ENCODE measurements at places on chromosomes 1 and 21.

DNA sequence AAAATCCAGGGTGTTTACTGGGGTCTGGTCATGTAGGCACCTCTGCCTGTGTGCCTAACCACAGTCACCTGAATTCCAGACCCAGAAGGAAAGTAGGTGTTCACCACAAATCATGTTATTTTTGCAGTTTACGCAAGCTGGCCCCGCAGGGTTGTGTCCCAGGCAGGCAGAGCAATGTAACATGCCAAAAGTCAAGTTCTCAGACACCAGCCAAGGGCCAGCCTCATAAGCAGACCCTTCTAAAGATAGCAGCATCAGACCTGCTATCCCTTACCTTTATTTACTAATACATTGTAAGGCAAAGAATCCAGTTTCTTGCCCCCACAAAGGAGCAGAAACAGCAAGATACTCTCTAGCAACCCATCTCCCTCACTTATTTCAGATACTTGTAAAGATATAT, 83.0 kb downstream of the GPR161 start:
- DNase-seq = no peak

- DNase-seq = no peak
These were observed 64.0 kb downstream of the SIK1 start for GRCh38 chr21:43362915-43363314.

DNA sequence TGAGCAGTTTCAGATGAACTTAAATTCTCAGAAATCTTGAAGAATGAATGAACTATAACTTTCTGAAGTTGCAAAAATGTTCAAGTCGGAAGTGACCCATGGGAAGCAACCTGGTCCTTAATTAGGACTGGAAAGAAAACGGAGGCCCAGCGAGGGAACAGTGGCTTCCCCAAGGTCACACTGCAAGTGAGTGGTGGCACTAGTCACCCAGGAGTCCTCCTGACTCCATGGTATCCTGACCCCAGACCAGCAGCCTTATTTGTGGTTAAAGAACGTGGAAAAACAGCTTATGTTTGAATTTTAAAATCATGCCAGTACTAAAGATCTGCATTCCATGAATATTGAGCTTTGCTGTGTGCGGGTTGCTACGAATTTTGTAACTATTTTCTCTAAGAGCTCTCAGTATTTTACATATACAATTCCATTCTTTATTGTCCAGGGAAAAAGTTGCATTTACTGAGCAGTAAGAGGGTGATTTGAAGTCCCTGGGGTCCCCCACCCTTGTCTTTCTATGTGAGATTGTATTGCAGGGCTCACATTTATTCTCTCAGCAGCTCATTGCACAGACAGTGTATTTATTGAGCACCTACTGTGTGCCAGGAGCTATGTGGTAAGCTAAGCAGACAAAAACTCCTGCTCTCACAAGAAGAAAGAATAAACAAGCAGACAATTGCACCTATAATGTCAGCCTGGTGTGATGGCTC, 61.6 kb upstream of the ATP5PO start:
- no peak for DNase-seq

- DNase-seq = no peak
These were observed 57.2 kb upstream of the SGIP1 start for GRCh38 chr1:66476774-66477173.

DNA sequence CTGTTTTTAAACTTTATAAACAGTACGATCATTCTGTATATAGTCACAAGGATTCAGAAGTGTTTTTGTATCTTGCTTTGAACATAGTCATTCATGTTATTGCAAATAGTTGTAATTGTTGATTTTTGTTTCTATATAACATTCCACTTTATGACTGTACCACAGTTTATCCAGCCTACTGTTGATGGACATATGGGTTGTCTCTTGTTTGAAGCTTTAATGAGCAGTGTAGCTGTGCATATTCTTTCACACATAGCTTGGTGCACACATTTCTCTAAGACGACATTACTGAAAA, 6.1 kb downstream of the CD101 start:
- no peak for DNase-seq

- no peak for DNase-seq
These were observed 61.7 kb downstream of the ELK4 start for GRCh38 chr1:205570173-205570501.

GRCh38 chr1:159121526-159121925, 45.0 kb upstream of the AIM2 start:
- DNase-seq = no peak

DNA sequence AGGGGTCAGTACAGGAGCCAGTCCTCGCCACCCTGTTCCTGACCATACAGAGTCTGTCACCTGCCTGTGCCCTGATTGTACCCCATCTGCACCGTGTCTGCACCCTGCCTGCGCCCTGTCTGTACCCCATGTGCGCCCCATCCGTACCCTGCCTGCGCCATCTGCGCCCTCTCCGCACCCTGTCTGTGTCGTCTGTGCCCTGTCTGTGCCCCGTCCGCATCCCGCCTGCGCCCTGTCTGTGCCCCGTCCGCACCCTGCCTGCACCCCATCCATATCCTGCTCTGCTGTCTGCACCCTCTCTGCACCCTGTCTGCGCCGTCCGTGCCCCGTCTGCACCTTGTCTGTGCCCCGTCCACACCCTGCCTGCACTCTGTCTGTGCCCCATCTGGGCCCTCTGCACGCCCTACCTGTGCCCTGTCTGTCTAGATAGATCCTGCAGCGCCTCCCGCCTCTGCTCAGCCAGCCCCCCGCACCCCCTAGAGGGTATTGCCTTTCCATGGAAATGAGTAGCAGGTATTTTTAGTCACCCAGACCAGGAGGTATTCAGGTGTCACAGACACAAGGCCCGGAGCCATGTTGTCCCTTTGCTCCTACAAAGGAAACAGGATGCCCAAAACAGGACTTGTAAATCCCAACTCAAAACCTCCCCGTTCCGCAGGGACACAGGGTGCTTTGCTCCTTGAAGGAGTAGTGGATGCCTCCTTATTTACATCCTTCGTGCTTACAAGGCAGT, 7.7 kb upstream of the NPHP4 start:
- DNase-seq = no peak

DNA sequence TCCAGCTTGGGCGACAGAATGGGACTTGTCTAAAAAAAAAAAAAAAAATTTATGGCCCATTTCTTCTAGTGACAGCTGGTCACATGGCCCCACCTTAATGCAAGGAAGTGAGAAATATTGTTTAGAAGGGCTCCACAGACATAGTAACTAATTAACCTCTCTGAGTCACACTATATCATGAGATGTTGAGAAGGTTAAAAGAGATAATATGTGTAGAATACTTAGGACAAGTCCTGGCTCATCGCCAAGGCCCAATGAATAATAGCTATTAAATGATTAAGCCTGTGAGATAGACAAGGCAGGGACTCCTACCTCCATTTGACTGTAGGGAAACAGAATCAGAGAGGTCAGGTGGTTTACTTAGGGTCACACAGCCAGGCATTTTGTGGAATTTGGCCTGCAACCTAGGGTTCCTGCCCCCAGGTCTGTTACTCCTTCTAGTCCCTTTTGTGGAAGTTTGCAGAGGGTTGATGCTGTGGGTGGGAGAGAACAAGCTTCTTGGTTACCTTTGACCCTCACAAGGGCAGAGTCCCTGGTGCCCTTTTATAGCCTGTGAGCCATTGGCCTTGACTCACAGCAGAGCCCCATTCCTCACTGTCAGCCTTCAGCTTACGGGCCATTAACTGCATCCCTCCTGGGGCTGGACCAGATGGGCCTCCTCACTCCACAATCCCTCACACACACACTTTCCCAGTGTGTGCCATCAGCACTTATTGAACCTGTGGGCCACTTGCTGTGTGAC, 48.5 kb downstream of the OPRD1 start:
- DNase-seq = no peak

DNA sequence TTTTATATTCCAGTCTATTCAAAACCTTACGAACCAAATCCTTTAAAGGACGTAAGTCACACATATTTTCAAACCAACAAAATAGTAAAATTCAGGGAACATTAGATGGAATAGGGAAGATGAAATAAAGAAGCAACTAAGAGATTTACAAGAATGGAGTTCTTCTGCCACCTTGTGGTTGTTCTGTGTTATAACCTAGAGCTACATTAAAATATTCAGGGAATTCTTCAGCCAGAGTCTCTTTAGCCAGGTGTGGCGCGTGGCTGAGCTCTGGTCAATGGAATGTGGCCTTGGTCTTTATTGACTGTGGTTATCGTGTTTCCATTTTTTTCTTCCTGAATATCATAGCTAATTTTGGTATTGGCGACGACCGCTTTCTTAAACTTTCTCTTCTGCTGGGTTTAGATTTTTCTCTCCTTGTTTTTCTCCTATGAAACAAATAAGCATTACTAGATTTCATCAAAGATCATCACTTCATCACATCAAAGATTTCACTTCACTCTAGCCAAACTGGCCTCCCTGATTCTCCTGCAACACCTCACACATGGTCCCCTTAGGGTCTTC, 221.3 kb downstream of the MRPL39 start:
- DNase-seq = peak; percentile 47

DNA sequence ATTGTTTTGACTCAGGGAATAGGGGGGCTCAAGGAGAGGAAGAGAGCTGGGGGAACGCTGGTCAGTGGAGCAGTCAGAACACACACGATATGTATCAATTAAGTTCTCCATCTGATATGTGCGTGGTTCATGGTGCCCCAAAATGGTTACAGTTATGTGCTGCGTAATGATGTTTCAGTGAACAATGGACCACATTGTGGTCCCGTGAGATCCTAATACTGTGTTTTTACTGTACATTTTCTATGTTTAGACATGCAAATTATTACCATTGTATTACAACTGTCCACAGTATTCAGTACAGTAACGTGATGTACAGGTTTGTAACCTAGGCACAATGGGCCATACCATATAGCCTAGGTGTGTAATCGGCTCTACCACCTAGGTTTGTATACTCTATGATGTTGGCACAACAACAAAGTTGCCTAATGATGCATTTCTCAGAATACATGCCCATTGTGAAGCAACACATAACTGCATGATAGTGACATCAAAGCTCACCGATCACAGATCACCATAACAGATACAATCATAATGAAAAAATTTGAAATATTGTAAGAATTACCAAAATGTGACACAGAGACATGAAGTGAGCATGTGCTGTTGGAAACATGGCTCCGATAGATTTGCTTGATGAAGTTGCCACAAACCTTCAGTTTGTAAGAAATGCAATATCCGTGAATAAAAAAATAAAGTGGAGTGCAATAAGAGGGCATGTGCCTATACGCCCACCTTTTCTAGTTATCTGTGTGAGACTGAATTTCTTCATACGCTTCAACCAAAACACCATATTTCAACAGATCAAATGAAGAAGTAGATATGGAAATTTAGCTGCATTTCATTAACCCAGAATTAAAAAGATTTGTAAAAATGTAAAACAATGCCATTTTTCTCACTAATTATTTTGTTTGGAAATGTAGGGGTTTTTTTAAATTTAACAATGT, 14.8 kb upstream of the TMEM54 start:
- no peak for DNase-seq

DNA sequence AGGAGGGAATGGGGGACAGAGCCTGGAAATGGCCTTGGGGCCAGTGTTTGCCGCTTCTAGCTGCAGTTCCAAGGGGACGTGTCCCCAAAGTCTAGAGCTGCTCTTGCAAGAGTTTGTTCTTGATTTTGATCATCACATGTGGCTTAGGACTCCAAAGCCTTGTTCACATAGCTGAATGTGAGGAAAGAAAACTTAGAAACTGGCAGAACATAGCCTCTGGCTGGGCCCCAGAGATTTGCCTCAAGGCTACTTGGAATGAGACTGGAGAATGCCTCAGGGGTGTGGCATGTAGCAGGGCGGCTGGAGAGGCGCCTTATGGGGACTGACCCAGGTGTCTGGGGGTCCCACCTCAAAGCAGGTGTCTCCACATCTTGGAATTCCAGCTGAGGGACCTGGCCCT, 2.3 kb downstream of the PDXK start:
- no peak for DNase-seq

- DNase-seq = no peak
These were observed 25.6 kb downstream of the CRCT1 start for GRCh38 chr1:152539901-152540300.

DNA sequence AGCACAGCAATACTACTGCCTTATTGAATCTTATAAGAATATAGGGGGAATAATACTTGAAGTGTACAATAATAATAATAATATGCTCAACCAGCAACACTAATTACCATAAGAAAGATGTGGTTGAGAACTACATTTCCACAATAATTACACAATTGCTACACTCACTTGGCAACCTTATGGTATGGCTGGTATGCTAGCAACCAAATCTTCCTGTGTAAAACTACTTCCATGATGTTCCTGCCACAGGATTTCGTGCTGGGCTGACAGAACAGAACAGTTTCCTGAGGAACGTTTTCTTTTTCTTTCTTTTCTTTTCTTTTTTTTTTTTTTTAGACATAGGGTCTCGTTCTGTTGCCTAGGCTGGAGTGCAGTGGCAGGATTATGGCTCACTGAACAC, 50.6 kb downstream of the KIF26B start:
- DNase-seq = no peak

- DNase-seq = peak; percentile 13
These were observed 78.4 kb downstream of the BRINP3 start for GRCh38 chr1:190399233-190399632.

- DNase-seq = no peak
These were observed 4.7 kb downstream of the SLC35F3 start for GRCh38 chr1:233909195-233909594.

GRCh38 chr1:70556541-70556940, 145.5 kb downstream of the CTH start:
- DNase-seq = no peak

DNA sequence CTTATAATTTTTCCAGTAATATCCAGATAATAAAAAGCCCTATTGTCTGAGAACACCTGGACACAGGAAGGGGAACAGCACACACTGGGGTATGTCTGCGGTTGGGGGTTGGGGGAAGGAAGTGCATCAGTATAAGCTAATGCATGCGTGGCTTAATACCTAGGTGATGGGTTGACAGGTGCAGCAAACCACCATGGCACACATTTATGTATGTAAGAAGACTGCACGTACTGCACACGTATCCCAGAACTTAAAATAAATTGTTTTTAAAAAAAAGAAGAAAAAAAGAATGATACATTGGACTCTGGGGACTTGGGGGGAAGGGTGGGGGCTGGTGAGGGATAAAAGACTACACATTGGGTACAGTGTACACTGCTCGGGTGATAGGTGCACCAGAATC, 144.9 kb upstream of the C1orf174 start:
- no peak for DNase-seq

DNA sequence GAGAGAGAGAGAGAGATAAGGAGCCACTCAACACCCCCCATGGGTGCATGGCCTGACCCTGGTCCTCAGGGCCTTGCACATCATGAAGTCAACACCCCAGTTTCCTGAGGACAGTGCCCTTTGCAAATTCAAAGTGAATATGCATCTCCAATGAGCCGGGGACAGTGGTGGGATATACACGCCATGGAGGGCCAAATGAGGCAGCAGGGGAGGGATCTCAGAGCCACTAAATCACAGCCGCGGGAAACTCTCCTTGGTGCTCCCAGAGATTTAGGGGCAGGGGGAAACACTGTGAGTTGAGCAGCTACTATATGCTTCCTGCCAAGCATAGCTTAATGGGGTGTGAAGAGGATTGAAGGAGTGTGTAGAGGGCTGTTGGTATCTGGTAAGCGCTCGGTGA, 35.5 kb downstream of the MATN1 start:
- DNase-seq = no peak

DNA sequence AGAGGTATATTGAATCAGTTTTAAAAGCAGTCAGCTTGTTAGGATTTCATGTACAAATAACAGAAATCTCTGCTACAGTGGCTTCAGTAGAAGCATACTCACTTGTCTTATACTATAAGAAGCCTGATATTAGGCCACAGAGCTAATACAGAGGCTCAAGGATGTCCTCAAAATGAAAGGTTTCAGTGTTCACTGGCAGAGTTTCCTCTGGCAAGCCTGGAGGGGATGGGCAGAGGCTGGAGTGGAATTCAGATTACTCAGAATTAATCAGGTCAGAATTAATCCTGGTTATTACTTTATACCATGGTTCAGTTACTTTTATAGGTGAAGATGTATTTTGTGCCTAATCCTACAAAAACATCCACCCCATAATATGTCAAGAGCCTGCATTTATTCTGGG, 520.5 kb downstream of the USP25 start:
- DNase-seq = no peak

All from GM06990 (cell line).